Stimulated activated CD8-positive, alpha-beta memory T cell treated with anti-CD3 and anti-CD28 coated beads, Interleukin-4, amount 100 ng/mL, for 1 hour (primary cell): ENCODE measurements at places on chromosomes 4 and X.

DNA sequence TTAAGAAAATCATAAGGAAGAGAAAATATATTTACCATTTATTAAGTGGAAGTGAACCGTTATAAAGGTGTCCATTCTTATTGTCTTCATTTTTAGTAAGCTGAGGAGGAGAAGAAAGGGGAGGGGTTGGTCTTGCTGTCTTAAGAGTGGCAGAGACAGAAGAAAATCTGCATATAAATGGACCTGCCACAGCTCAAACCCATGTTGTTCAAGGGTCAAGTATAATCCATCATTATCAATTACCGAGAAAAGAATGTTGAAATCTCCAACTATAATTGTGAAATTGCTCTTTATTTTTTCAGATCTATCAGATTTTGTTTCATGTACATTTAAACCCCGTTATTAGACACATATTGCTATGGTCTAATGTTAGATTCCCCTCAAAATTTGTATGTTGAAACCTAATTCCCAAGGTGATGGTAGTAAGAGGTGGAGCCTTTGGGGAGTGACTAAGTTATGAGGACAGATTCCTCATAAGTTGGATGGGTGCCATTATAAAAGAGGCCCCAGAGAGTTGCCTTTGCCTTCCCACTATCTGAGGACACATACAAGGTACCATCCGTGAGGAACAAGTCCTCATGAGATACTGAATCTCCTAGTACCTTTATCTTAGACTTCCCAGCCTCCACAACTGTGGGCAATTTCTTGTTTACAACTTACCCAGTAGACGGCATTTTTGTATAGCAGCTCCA, 58.5 kb upstream of the SMAD1 start:
- no peak for DNase-seq

DNA sequence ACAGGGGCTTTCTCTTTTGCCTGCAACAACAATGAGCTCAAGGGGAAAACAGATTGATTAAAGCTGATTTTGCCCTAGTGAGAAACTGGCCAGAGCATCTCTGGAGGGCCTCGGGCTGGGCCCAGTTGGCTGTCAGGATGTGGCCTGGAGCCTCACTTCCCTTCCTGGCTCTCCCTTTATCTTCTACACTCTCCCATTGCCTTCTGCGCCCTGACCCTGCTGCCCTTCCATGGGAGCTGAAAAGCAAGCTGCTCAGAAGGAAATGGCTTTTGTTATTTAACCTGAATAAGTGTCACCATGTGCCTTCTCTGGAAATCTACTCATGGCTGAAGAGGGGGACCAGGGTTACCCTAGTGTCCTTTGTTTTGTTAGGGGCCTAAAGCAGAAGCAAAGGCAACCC, 43.8 kb downstream of the NHSL2 start:
- no peak for DNase-seq

DNA sequence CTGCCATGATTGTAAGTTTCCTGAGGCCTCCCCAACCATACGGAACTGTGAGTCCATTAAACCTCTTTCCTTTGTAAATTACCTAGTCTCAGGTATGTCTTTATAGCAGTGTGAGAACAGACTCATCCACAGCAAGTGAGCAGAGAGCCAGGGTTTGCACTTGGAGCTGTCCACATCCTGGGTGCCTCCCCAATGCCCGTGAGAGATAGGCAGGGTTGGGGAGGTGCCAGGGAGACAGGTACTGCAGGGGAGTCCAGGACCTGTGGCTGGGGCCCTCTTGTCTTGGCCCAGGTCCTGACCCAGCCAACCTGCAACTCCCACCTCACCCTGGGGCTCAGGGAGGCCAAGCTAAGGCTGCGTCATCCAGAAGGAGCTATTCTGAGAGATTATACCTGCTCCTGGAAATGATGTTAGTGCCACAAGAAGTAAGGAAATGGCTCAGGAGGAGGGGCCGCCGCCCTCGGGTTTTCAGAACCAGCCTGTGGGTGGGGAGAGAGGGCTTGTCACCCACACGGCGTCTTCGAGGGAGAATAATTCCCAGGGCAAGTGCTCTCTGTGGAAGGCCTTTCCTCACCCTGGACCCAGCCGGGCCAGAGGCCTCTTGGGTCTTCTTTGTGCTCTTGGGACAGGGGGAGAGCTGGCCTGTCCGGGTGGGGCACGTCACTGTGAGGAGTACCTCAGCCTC, 66.5 kb downstream of the ADRA2C start:
- DNase-seq = no peak

- no peak for DNase-seq
Measured at GRCh38 chrX:136779346-136779781, 1.4 kb downstream of the ARHGEF6 start.

DNA sequence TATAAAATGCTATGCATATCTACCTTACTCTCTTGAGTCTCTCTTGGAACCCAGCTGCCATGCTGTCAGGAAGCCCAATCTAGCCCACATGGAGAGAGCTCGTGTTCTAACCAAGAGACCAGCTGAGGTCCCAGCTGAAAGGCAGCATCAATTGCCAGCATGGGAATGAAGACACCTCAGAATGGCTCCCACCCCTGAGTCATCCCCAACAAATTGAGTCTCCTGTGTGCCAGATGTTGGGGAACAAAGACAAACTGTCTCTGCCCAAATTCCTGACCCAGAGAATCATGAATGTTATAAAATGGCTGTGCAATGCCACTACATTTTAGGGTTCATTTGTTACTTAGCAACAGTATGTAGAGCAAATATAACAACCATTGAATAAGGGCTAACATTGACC, 105.2 kb upstream of the STX18 start:
- DNase-seq = no peak

DNA sequence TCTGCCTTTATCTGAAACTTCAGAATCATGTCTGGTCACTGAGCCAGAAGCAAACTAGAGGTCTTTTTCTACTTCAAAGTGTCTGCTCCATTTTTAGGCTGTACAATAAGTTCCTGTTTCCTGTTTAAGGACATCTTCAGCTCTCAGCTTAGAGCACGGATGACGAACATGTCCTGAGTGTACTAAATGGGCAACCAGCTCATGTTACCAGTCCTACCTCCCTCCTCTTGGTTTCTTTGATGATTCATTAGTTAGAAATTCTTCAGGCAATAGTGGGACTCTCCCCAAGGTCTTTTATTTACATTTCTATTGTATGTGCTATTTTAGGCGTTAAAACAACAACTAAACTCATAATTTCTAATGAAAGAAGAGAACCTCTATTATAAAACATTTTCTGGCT, 58.0 kb downstream of the ENPEP start:
- DNase-seq = no peak

- DNase-seq = no peak
Measured at GRCh38 chr4:23333556-23333945, 556.3 kb downstream of the PPARGC1A start.

DNA sequence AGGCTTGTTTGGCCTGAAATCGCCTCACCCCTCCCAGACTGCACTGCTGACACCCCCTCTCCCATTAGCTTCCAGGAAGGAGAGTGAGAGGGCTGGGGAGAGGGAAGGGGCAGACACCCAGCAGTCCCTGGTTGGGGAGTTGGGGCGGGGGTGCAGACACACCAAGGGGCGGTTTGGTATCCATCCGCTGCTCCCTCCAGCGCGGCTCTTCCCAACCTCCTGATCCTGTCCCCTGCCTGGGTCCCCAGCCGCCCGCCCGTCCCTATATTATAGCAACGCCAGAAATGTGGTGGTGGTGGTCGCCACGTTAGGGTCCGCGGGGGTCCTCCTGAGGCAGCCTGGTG, 24.9 kb downstream of the GPRASP3 start:
- no peak for DNase-seq

DNA sequence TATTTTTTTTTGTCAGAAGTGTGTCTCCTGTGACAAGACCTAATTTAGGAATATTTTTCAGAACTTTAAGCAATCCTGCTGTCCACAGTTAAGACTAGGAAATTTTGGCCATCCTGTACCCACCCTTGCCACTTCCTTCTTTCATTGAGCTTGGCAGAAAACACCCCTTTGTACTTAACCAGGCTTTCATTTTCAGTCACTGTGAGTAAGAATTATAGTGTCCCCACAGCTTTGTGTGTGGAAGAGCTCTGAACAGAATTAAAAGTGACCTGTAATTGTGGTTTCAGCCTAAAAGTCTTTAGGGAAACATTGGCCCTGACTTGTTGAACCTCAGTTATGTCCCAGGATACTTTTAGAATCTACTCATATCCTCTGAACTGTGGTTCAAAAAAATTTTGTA, 153.7 kb upstream of the BMP3 start:
- no peak for DNase-seq

DNA sequence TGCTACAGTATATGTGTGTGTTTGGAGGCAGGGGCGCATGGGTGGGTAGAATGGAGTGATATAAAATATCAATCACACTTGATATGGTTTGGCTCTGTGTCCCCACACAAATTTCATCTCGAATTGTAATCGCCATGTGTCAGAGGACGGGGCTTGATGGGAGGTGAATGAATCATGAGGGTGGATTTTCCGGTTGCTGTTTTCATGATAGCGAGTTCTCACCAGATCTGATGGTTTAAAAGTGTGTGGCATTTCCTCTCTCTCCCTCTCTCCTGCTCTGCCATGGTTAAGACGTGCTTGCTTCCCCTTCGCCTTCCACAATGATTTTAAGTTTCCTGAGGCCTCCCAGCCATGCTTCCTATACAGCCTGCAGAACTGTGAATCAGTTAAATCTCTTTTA, 14.8 kb downstream of the SOWAHB start:
- no peak for DNase-seq

GRCh38 chr4:156501962-156502361, 469.6 kb downstream of the PDGFC start:
- no peak for DNase-seq

GRCh38 chrX:41909068-41909467, 14.3 kb downstream of the CASK start:
- no peak for DNase-seq

- no peak for DNase-seq
Measured at GRCh38 chr4:140049024-140049848, 104.7 kb downstream of the MAML3 start.

DNA sequence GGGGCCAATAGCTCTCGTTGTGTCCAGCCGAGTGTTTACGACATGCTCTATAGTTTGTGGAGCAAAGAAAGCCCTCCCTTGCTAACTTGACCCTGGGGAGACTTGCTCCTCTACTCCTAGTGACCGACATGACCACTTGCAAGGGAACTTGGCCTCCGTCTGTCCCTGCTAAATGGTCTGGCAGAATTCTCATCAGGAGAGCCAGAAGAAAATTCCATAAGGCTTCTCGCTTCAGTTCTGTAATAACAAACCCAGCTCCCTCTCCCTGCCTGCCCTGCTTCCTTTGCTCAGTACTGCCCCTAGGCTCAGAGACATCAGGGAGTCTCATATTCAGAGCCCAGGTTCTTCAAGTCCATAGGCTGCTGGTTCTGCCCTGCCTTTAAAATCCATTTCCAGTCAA, 13.0 kb downstream of the DOCK11 start:
- DNase-seq = no peak

DNA sequence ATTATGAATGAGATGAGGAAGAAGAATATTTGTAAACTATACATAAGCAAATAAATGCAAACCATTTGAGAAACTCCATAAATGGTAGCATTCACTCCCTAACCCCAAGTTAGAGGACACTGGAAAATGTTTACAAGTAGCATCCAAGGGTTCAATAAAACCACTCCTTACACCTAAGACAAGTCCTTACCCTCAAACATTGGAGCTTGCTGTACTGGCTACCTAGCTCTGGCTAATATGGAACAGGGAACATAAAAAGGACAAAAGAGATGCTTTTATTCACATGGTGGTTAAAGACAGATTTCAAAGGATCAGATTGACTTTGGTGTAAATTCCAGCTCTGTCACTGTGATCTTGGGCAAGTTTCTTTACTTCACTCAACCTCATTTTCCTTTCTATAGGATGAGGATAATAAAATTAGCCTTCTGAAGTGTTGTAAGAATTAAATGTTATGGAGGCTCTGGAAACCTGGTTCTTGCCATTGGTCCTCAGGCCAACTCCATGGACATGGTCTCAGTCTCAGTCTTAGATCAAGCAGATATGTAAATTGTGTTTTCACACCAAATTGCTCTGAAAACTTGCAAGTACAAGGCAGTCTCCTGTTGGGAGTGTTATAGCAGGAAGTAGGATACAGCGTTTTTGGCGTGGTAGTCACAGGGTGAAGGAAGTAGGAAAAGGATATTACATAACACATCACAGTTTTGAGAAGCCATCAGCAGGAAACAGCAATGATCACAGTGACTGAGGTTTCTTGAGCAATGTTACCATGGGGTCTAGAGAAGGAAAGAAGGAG, 3.3 kb downstream of the CXCL1 start:
- no peak for DNase-seq

GRCh38 chr4:28730304-28730703, 1869.7 kb downstream of the STIM2 start:
- no peak for DNase-seq

DNA sequence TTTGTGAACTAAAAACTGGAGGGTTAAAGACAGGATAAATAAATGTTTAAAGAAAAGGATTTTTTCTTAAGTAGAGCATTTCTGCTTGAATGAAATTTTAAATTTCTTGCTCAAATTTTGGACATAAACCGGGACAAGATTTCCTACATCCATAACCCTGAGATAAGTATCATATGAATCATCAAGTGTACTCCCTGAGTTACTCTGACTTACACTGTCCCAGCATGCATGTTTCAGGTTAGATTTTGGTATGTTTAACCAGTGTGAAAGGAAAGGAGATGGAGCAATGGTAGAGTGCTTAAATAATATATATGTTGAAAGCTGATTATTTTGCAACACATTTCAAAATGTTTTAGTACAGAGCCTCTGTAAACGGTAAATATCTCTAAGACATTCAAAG, 175.2 kb downstream of the ADGRL3 start:
- no peak for DNase-seq

GRCh38 chr4:112552668-112553067, 36.7 kb upstream of the NEUROG2 start:
- no peak for DNase-seq

DNA sequence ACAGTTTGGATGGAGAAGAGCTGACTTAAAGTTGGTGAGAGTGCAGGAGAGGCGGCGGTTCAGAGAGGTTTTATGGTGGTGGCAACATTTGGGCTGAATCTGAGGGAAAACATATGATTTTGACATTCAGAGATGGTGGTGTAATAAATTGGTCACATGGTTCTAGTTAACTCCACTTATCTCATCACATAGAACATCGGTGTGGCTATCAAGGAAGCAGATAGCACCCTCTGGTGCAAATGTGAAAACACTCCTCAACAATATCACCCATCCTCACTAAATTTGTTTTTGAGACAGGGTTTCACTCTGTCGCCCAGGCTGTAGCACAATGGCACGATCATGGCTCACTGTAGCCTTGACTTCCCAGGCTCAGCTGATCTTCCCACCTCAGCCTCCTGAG, 28.8 kb downstream of the SUPT20HL2 start:
- DNase-seq = no peak

- no peak for DNase-seq
Measured at GRCh38 chr4:111941957-111942356, 203.3 kb upstream of the FAM241A start.

DNA sequence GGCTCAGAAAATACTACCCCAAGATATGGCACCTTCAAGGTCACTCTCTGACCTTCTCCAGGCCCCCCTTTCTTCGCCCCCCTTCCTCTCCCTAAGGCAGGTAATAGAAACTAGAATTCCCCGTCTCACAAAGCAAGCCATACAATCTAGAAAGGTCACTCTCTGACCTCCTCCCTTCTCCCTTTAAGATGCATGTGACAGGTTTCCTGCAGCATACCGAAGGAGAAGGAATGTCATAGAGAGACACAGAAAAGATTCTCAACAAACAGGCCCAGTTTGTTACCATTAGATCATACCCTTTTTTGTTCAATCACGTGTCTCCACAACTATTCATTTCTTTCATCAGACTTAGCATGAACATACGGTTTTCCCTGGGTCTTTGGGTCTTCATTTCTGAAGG, 51.2 kb upstream of the RBMXL3 start:
- DNase-seq = no peak
